ENCODE measurements at places on chromosomes 7 and 10.

DNA sequence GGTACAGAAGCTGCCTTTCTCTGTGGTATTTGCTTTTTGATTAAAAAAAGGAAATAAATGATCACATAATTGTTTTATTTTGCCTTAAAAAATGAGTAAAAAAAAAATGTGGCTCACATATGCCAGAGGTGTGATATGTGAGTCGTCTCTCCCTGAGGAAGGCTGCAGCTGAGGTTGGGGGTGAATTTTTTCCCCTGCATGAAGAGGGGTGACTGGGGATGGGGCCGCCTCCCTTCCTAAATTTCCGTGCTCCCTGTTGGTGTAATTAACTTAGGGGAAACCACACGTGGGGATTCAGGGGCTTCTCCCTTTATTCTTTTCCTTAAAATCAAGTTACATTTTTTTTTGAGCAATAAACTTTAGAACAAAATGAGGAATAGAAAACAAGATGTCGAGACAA lies 35.4 kb downstream of the MGMT start:
- DNase-seq = no peak

DNA sequence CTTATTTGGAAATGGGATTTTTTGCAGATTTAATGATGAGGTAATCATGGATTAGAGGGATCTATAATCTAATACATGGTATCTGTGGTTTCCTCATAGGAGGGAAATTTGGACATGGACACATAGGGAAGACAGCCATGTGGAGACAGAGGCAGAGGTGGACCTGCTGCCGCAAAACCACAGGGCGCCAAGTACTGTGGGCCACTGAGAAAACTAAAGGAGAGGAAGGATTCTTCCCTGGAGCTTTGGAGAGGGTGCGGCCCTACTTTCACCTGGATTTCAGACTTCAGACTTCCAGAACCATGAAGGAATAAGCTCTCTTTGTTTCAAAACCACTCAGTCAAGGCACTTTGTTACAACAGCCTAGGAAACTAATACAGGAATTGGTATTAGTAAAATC lies 149.4 kb upstream of the AKR1E2 start:
- DNase-seq = no peak

- no peak for DNase-seq
Measured at GRCh38 chr7:57821438-57822382, 371.7 kb downstream of the ZNF716 start.

- DNase-seq = no peak
Measured at GRCh38 chr10:130263289-130263688, 127.1 kb downstream of the GLRX3 start.

- DNase-seq = peak; percentile 26
Measured at GRCh38 chr7:43110791-43111535, 1.5 kb upstream of the HECW1 start.

DNA sequence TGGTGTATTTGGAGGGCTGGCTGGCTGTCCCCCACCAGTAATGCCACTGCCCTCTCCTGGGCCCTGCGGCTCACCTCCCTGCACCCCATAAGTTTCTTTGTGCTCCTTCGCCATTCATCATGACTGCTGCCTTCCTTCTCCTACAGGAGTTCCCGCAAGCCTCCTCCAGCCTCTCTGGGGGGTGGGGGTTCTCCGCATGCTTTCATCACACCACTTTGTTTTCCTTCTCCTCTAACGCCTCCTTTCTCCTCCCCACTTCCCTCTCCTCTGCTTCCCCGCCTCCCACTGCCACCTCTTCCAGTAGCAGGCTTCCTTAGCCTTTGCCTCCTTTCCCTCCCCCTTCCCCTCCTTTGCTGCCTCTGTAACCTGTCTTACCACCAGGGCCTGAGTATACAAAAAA lies 58.1 kb downstream of the PAX2 start:
- no peak for DNase-seq

- DNase-seq = peak; percentile 97
Measured at GRCh38 chr10:48306265-48306869, at the start of gene MAPK8. TSS of gene MAPK8 (plus strand) at chr10:48306677. CDS start at chr10:48401661, 94,984 bp downstream.

GRCh38 chr7:71404726-71405345 lies 272.9 kb downstream of the GALNT17 start:
- no peak for DNase-seq
